ENCODE measurements at places on chromosomes 1 and 21. TPM values are rescaled to one million over a fixed set of nuclear protein-coding genes. Genes with fewer than 3 reads are reported as not detected.

GRCh38 chr1:150121236-150121862 lies 28.4 kb upstream of the PLEKHO1 start:
- no peak for DNase-seq

GRCh38 chr1:214213136-214213535 lies 67.8 kb upstream of the SMYD2 start:
- DNase-seq, result peak; percentile 82

- DNase-seq, result no peak
These were observed 41.8 kb upstream of the POU3F1 start for GRCh38 chr1:38088366-38088765.

DNA sequence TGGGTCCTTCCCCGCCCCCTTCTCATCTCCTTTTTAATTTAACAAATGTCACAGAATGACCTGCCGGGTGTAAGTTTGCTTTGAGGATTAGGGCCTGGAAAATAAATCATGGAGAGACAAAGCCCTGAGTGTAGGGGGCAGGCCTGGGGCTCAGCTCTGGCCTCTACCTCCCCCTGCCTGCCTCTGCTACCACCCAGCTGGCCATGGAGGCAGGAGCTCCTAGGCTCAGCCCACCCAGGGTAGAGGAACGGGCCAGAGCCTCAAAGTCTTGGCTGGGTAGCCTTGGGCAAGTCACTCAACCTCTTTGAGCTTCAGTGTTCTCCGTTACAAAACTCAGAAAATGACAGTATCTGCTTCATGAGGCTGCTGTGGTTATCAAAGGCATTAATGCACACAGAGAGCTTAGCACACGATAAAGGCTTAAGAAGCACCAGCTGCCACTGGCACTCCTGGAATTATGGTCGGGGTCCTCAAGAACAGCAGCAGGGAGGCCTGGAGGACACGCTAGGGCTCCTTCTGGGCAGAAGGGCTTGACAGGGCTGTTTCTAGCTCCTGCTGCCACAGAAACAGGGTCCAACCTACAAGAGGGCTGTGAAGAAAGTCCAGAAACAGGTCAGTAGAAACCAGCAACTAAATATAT lies 39.0 kb downstream of the LRP8 start:
- DNase-seq, result no peak

DNA sequence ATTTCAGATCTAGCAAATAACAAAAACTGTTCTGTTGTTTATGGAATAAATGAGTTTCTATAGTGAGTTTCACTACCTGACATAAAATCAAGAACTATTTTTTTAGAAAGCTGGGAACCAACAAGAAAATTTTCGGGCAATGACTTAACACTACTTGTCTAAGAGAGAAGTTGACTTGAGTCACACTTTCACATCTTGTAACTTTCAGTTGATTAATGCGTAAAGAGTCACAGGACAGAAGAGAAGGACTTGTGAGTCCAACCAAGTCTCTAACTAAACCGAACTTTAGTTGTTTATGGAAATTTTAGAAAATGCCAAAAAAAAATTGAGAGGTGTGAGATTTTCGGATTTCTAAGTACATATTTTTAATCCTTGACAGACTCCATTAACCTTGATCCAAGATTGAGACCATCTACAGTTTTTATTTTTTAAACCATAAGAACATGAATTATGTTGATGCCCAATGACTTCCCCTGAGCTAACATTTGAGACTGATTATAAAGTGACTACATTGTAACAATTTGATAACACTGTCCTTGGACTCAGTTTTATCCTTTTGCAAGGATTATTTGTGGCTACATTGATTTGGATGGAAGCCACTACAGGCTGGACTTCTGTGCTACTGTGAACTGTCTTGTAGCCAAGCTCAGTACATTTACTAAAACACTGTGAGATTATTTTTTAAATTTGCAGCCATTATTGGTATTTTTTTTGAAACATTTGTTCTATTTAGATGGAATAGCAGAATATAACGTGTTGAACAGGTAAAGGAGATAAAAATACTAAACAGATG lies 284.0 kb downstream of the PTPRC start:
- no peak for DNase-seq

DNA sequence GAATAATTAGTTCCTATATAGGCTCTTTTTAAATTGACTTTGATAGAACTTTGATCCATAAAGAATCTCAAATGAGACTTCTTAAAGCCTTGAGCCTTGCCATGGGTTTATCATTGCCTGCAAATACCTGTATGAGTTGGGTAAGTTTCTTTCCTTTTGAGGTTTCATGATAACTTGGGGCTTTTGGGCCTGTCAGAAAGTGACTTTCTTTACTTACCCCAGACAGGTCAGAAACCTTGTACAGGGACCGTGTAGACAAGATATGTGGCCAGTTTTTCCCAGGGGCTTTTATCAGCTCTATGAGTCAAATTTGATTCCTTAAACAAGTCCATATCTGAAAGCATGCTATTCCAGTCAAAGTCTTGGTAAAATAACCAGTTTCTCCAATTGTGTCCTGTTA lies 17.3 kb downstream of the KCTD3 start:
- DNase-seq, result no peak

- no peak for DNase-seq
These were observed 12.0 kb downstream of the SLAMF8 start for GRCh38 chr1:159838715-159839114.

DNA sequence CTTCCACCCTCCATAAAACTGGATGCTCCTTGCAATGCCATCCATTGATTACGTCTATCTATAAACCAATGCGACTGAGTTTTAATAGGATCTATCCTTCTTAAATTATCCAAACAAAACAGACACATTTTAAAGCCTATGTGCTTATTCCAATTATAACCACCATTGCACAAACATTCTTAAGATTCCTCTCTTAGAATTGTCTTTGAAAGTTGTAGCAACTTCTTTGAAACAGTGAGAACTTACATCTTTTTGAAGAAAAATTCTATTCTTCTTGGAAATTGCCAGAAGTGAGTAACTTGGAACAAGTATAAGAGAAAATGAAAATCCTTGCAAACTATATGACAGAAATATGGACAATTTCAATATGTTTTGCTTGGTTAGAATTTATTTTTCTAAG lies at the start of gene KRTAP26-1:
Gene KRTAP26-1 (minus strand): TSS at position 101 of the 400 bp plus-strand sequence. CDS start 280 bp downstream, outside the sequence.
- no peak for DNase-seq

- peak; percentile 24 for DNase-seq
These were observed 648.8 kb downstream of the PTPRC start for GRCh38 chr1:199287647-199288046.

DNA sequence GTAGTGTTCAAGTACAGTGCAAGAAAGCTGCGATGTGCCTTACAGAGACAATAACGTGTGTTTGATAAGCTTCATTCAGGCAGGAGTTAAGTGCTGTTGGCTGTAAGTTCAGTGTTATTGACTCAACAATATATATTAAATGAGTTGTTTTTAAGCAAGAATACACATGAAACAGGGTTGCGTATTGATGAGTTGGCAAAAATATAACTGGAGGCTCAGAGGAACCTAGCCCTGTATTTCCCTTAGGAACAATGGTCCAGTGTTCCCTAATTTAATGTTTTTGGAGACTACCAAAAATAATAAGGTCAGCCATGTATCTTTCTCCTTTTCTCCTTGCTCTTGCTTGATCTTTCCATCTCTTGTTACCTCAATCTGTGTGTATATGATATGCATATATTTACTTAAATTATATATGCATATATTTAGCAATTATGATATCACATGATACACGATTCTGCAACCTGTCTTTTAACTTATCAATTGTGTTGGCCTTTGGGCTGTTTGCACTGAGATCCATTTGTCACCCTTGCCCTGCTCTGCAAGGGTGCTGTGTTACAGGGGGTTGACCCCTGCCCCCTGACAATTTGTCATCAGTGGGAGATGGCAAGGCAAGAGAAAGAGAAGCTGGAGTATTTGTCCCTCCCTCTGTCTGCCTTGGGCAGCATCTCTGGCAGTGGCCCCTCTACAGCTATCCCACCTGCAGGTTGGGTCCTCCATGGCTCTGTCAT lies 109.7 kb downstream of the FGGY start:
- no peak for DNase-seq

- DNase-seq, result peak; percentile 6
These were observed 25.0 kb downstream of the GLUL start for GRCh38 chr1:182366596-182366995.

GRCh38 chr1:1777950-1778662 lies at the start of gene NADK:
NADK (minus strand) TSS chr1:1778470; CDS start chr1:1765406, 13,064 bp downstream.
- peak; percentile 82 for DNase-seq

- peak; percentile 26 for DNase-seq
These were observed 11.9 kb downstream of the COL6A1 start for GRCh38 chr21:45993210-45994085.

GRCh38 chr1:22374001-22374400 lies 77.7 kb upstream of the ZBTB40 start:
- DNase-seq, result no peak

DNA sequence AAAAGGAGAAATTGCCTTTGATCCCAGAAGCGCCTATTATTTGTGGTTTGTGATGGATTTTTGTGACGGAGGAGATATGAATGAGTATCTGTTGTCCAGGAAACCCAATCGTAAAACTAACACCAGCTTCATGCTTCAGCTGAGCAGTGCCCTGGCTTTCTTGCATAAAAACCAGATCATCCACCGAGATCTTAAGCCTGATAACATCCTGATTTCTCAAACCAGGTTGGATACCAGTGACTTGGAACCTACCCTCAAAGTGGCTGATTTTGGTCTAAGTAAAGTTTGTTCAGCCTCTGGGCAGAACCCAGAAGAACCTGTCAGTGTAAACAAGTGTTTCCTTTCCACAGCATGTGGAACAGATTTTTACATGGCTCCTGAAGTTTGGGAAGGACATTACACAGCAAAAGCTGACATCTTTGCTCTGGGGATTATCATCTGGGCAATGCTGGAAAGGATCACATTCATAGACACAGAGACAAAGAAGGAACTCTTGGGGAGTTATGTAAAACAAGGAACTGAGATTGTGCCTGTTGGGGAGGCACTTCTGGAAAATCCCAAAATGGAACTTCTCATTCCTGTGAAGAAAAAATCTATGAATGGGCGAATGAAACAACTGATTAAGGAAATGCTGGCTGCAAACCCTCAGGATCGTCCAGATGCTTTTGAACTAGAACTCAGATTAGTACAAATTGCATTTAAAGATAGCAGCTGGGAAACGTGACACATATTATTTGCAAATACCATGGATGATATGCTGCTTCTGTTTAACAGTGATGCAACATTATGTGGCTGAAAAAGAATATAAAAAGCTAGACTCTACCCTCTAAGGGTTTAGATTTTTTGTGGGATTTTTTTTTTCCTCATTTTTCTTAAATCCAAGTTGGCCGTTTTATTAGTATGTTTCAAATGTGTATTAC lies 10.5 kb downstream of the PDIK1L start:
- DNase-seq, result no peak

GRCh38 chr1:3609769-3610526 lies 1.4 kb downstream of the MEGF6 start:
- no peak for DNase-seq

DNA sequence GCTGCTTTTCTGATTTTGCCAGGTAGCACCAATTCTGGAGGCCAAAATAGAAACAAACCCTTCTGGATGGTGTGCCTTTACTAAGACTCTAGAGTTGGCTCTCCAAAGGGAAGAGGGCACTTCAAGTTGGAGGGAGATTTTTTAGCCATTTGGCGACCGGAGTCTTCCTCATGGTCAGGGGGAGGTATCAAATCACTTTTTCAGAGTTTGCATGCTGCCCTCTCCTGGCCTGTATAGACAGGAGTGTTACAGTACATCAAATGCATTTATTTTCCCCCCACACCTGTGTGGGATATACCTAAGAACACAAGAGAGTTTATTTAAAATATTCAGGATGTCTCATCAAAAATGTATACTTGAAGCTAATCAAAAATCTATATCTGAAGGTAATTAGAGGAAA lies 3.2 kb downstream of the GREM2 start:
- peak; percentile 37 for DNase-seq

GRCh38 chr1:46725736-46726108 lies 6.8 kb upstream of the EFCAB14 start:
- no peak for DNase-seq

DNA sequence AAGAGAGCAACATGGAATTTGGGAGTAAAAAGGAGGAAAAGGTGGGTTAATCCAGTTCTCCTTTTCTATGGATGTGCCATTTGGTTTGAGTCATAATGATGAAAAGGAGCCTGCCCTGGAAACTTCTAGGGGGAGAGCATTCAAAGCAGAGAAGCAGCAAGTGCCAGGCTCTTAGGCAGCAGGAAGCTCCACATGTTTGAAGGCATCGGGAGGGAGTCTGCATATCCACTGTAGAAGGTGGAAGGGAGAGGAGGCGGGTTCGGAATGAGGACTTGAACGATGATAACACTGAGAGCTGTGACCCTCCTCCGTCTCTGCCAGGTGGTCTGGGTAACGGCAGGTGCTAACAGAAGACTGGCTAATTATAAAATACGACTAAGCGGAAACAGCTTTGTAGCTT lies 128.2 kb downstream of the RYR2 start:
- DNase-seq, result no peak

- no peak for DNase-seq
These were observed 30.3 kb downstream of the DYRK1A start for GRCh38 chr21:37396855-37397254.

- DNase-seq, result no peak
These were observed 72.6 kb downstream of the SGIP1 start for GRCh38 chr1:66606362-66607065.

DNA sequence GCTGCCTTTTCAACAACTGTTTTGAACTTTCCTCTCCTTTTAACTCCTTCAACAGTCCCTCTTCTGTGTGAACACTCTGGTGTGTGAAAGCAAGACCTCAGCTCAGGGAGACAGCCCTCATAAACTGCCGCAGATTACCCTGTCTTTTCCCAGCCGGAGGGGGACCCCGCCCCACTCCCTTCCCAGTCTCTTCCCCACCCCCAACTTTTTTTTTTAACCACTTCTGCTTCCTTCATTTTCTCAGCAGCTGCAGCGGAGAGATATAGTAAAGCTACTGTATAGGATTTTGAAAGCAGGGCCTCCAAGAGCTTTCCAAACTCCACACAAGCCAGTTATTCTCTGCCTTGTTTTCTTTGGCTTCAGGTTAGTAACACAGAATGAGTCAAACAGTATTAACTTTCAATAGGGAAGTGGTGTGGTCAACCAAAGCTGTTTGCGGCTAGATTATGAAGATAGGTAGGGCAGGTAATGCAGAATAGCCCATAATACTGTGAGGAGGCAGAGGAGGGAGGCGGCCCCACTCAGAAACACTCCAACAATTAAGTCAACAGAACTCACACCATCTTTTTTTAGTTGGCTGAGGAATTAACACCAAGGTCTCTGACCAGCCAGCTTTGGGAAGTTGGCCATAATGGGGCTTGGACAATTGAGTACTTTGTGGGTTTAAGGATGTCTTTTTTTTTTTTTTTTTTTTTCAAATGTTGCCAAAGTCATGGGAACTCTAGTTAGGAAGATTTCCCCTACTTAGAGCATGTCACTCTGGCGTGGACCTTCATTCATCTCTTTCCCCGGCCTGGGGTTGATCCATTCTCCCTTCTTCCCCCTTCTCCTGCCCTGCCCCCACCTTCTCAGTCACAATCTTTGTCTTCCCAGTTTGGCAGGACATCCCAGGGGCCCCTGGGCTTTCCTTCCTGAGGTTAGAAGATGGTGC lies 177.0 kb downstream of the CLIC6 start:
- DNase-seq, result peak; percentile 84

The FAM229A gene
- total RNA-seq, result 1.1 TPM

The ATP1A1 gene
- total RNA-seq, result 66.4 TPM

The NR0B2 gene
- total RNA-seq, result not detected

The ARMH1 gene
- total RNA-seq, result 1.4 TPM

The GSTM5 gene
- 2.4 TPM for total RNA-seq

The CHRM3 gene
- not detected for total RNA-seq

The FAM72D gene
- 1.1 TPM for total RNA-seq

The MAP10 gene
- total RNA-seq, result 2.3 TPM

The ZFYVE9 gene
- 28.1 TPM for total RNA-seq

The CSF3R gene
- total RNA-seq, result not detected
